ENCODE measurements at places on chromosomes 16 and 17.

DNA sequence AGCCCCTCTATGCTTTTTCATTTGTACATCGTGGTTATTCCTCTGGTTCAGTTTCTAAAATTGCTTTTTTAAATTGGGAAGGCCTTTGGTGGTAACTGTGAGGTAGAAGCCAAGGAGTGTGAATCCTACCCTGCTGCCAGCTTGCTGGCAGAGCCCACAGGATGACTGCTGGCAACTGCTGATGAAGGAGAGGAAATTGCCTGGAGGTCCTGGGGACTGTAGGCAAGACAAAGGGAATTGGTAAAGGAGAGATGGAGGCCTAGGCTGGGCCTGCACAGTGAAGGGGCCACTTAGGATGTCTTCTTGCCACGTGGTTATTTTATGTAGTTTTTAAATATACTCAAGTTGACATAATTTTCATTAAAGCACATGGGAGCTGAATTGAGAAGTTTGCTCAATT is 15.8 kb downstream of the C17orf58 start:
- H3K4me1 ChIP-seq, result no peaks in the 10 kb centered on the region
- H3K27ac ChIP-seq, result no peak overlapping the region
- H3K27me3 ChIP-seq, result no peaks in the 10 kb centered on the region
- no peak overlapping the region for H3K4me3 ChIP-seq
- DNase-seq, result no peak

DNA sequence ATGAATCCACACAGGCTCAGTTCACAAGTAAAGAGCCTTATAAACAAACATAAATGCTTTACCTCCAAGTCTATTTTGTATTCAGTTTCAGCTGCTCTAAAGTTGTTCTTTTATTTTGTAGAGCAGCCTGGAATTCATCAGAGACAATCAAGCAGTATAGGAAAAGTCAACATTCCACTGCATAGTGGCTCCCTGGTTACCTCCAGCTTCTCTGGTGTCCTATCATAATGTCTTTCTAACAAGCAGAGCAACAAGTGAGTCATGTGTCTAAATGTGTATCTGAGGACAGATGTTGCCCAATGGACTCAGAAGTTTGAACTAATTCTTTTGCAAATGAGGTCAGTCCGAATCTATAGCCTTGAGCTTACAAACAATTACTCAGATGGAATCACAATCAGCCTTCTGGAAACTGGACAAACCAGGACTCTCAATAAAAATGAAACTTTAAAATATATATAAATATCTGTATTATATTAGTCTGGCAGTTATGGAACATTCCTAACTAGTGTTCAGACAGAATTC is 292.0 kb upstream of the TOM1L1 start:
- H3K27ac ChIP-seq, result no peak overlapping the region
- H3K27me3 ChIP-seq, result no peaks in the 10 kb centered on the region
- peaks cover 28% of the 10 kb centered on the region for H3K36me3 ChIP-seq
- H3K4me3 ChIP-seq, result no peak overlapping the region
- H3K4me1 ChIP-seq, result no peaks in the 10 kb centered on the region

- no peak for DNase-seq
- peaks cover 55% of the 10 kb centered on the region for H3K27me3 ChIP-seq
- no peak overlapping the region for H3K27ac ChIP-seq
- no peaks in the 10 kb centered on the region for H3K4me1 ChIP-seq
- H3K36me3 ChIP-seq, result no peaks in the 10 kb centered on the region
- no peak overlapping the region for H3K4me3 ChIP-seq
Measured at GRCh38 chr17:49926886-49927285, 42.1 kb upstream of the DLX4 start.

DNA sequence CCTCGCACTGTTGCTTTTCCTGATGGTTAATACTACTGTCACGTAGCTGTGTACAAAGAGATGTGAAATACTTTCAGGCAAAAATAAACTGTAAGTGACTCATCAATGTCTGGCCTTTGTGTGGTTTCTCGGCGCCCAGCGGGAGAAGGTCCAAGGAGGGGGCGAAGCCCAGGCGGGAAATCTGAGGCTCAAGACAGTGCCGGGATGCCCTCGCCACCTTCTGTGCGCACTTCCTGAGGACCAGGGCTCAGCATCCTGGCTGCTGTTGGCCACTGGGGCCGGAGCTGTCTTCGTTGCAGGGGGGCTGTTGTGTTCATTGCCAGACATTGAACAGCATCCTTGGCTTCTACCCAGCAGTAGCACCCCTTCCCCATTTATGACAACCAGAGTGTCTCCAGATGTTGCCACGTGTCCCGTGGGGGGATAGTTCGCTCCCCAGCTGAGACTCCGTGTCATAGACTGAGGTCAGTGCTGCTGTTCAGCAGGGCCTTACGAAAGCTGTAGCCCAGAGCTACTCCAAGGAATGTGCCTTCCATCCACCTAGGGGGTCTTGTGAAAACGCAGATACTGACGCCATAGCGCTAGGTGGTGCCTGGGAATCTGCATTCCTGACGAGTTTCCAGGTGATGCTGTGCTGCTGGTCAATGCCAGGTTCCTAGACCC is 67.3 kb upstream of the PLCG2 start:
- peaks cover 22% of the 10 kb centered on the region for H3K4me1 ChIP-seq
- no peaks in the 10 kb centered on the region for H3K27me3 ChIP-seq
- peak overlapping the region; percentile 25 for H3K27ac ChIP-seq

- H3K27me3 ChIP-seq, result peaks cover 3% of the 10 kb centered on the region
- DNase-seq, result no peak
- no peak overlapping the region for H3K27ac ChIP-seq
- H3K4me3 ChIP-seq, result no peak overlapping the region
- peaks cover 4% of the 10 kb centered on the region for H3K4me1 ChIP-seq
- no peaks in the 10 kb centered on the region for H3K36me3 ChIP-seq
Measured at GRCh38 chr16:66224626-66225025, 141.9 kb upstream of the CDH5 start.

DNA sequence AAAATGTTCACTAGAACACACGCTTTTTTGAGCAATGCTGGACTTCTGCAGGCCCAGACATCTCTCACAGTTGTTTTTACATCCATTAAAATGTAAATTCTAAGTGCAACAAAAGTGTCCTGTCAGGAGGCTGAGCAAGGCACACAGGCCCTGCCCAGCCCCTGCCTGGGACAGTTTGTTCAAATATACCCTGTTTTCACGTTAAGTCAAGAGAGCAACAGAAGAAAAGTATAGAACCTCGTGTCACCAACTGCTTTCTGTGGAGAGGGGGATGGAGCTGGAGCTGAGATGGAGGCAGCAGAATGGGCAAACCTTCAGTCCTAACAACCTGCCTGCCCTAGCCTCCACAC is 4.3 kb upstream of the HOXB2 start:
- DNase-seq, result no peak
- H3K27me3 ChIP-seq, result peaks cover 4% of the 10 kb centered on the region
- no peak overlapping the region for H3K4me3 ChIP-seq
- peaks cover 12% of the 10 kb centered on the region for H3K4me1 ChIP-seq

DNA sequence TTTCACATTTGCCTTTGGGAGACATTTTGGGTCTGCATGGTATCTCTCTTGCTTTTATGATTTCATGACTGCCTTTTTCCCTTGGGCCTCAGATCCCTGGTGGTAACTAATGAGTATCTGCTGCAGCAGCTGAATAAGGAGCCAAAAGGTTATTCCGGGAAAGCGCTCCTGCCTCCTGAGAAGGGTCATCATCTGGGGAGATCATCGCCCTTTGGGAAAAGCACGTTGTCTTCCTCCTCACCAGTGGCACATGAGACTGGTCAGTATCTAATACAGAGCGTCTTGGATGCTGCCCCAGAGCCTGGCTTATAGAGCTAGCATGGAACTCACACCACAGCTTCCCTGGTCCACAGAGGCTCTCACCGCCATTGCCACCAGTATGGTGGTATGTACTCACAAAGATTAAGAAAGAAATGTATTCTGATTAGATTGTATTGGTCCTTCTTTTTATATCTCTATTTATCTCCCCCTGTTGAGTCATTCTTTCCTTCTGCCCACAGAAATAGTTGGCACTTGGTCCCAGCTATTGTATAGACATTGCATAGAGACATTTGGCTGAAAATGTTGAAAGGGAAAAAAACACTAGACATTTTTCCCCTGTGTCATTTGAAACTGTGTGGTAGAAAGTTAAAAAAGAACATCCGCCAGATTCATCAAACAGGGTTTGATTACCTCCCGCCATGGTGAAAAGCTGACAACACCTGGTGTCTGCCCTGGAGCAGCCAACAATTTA is 8.4 kb downstream of the TPPP3 start:
- H3K4me3 ChIP-seq, result no peak overlapping the region
- no peaks in the 10 kb centered on the region for H3K27me3 ChIP-seq
- H3K36me3 ChIP-seq, result no peaks in the 10 kb centered on the region
- DNase-seq, result no peak
- H3K27ac ChIP-seq, result no peak overlapping the region

DNA sequence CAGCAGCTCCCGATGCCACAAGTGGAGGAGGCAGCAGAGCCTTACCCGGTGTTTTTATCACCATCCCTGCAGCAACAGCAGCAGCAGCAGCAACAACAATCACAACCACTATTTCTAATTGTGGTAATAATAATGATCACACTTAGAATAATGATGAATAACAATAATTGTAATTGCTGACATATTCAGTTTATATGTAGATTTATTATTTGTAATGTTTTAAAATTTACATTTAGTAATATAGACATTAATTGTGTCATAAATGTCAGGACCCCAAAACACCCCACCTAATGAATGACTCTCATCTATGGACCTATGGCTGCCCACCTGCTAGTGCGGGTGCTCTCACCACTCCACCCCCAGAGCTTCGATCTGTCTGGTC is 170.0 kb downstream of the AHSP start:
- H3K4me3 ChIP-seq, result no peak overlapping the region
- H3K27me3 ChIP-seq, result no peaks in the 10 kb centered on the region
- H3K27ac ChIP-seq, result no peak overlapping the region
- peaks cover 30% of the 10 kb centered on the region for H3K4me1 ChIP-seq
- H3K36me3 ChIP-seq, result no peaks in the 10 kb centered on the region
- no peak for DNase-seq

DNA sequence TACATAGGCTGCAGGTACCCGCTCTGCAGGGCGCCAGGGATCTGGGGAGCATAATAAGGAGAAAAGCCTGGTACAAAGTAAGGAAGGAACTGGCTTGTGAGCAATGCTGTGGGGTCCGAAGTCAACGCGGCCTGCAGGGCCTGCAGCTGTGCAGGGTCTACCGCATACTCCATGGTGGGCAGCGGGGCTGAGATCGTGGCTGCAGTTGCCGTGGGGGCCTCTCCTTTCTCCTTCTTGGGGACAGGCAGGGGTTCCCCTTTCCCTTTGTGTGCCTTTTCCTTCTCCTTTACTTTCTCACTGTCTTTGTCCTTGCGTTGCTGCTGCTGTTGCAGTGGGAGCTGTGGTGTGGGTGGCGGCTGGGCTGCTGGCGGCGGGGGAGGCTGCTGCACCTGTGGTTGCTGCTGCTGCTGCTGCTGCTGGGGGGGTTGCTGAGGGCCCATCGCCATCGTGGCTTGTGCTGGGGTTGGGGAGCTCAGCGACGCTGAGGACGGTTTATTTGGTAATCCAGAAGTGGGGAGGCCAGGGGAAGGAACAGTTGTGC is 259.6 kb downstream of the ZFHX3 start:
- H3K27ac ChIP-seq, result peak overlapping the region; percentile 90
- peaks cover 5% of the 10 kb centered on the region for H3K27me3 ChIP-seq
- H3K4me1 ChIP-seq, result peaks cover 18% of the 10 kb centered on the region

DNA sequence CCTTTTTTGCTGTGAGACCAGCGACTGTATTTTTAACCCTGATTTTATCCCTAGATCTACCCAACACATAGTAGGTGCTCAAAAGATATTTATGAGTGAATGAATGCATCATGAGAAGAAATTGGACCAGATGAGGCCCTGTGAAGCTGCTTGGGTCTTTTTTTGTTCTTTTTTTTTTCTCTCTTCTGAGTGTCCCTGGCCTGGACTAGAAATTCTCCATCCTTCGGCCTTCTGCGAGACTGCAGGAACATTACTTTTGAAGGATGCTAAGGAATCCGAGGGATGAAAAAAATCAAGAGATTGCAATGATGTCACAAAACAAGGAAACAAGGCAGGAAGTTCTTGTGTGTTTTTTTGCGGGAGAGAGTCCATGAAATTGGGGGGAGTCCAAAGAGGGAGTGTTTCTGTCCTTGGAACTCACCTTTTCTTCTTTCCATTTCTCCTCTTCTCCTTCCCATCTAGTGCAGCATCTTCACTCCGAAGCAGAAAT is 560 bp upstream of the RUSF1 start:
- no peaks in the 10 kb centered on the region for H3K27me3 ChIP-seq
- peaks cover 25% of the 10 kb centered on the region for H3K4me1 ChIP-seq
- H3K4me3 ChIP-seq, result peak overlapping the region; percentile 92
- H3K27ac ChIP-seq, result peak overlapping the region; percentile 95

- peaks cover 11% of the 10 kb centered on the region for H3K4me1 ChIP-seq
- peak overlapping the region; percentile 91 for H3K4me3 ChIP-seq
- peak; percentile 56 for DNase-seq
- no peaks in the 10 kb centered on the region for H3K27me3 ChIP-seq
- no peaks in the 10 kb centered on the region for H3K36me3 ChIP-seq
Measured at GRCh38 chr17:41666237-41666641, 22.4 kb upstream of the EIF1 start.

DNA sequence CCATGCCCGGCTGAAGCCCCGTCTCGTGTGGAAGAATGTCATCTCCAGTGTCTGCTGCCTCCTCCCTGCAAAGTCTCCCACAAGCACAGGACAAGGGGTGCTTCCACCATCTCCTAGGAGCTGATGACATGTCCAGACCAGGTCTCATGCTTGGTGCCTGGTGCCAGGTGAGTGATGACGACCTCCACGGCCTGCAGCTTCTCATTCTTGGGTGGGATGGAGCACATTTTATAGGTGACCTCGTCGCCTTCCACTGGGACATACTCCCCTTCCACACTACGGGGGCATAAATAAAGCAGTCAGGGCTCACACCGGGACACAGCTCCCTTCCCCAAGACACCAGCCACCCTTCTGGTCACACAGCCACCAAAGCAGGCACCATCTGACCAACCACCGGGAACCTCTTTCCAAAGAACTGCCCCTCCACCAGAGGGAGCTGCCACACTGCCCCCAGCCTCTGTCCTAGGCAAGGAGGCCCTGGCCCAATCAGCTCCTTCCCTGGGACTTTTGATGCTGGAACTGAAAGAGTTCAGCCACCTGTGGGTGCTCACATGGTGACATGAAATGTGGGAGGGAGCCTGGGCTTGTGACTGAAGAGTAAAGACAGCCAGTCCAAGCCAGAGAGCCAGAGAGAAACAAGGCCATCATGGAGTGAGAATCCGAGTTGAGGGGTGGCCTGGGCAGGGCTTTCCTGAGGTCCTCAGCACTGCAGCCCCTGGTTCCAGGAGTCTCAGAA is 13.6 kb downstream of the CARHSP1 start:
- H3K27me3 ChIP-seq, result no peaks in the 10 kb centered on the region
- DNase-seq, result no peak
- H3K36me3 ChIP-seq, result peaks cover 71% of the 10 kb centered on the region
- H3K4me3 ChIP-seq, result no peak overlapping the region
- H3K4me1 ChIP-seq, result peaks cover 50% of the 10 kb centered on the region
- H3K27ac ChIP-seq, result no peak overlapping the region

DNA sequence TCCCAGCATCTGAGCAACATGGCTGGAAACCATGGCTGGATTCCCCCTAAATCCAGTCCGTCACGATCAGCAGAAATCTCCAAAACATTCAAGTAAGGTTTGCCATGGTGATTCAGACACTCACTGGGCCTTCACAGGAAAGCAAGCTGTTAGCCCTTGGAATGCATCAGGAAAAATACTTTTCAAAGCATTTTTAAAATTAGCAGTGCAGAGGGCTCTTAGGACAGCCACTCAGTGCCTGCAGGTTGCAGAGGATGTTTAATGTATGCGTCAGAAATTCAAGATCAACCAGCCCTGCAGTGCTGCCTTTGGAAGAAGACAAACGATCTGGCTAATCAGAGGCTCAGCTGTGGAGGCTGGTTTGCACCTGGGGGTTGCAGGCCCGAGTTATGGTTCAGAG is 50.3 kb downstream of the FOXL1 start:
- no peak overlapping the region for H3K4me3 ChIP-seq
- DNase-seq, result no peak
- H3K27ac ChIP-seq, result no peak overlapping the region
- H3K36me3 ChIP-seq, result no peaks in the 10 kb centered on the region
- peaks cover 16% of the 10 kb centered on the region for H3K27me3 ChIP-seq
